LHCN-M2 (cell line): ENCODE measurements at places on chromosomes 3 and 15.

GRCh38 chr15:70033529-70034140 lies 64.1 kb downstream of the TLE3 start:
- DNase-seq: peak; percentile 37

- DNase-seq: no peak
Measured at GRCh38 chr15:61483599-61483998, 254.5 kb upstream of the RORA start.

- DNase-seq: no peak
Measured at GRCh38 chr3:52347716-52348635, 31.9 kb downstream of the DNAH1 start.

DNA sequence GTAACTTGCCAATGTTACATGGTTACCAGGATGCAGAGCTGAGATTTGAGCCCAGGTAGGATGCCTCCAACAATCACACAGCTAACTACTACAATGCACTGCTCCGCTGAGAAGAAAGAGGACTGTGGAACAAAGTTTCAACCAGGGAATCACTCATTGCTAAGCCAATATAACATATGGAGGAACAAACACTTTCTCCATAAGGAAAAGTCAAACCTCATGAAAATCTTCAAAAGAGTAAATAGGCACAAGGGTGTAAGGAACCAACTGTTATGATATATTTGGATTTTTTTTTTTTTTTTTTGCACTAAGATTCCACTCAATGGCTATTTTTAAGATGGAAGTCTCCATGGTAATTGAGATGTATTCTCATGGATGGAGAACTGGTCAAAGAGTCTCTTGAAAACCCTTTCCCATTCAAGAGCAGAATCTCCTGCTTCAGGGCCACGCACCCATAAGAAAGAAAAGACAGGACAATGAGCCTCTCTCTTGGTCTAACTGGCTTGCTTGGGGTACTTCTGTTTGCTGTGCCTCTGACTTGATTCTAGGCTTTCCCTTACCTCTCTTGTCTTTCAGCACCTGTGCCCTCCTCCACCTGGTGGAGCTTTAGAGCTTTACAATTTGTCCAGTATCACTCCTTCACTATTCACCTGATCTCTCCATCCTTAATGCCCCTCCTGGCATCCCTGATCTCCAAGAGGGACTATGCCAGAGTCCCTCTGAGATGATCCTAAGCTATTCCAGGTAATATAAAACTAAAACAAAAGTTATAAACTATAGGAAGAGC lies 252.8 kb downstream of the NTRK3 start:
- DNase-seq: no peak

DNA sequence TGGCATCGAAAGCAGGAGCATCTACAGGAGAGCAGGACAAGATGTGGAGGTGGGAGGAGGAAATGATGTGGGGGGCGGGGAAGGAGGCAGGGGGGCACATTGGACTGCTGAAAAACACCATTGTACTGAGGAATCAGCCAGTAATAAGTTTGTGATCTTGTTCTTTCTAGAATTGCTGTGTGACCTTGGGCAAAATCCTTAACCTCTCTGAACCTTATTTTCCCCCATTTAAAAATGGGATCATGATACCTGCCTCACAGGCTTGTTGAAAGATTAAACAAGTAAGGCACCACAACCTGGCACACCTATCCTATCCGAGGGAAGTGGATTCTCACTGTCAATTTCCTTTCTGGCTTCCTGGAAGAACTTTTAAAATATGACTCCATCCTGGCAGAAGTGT lies 56.9 kb upstream of the ARRDC4 start:
- no peak for DNase-seq

GRCh38 chr15:93485438-93486327 lies 396.7 kb upstream of the RGMA start:
- DNase-seq: no peak

GRCh38 chr15:70206668-70207067 lies 109.0 kb upstream of the TLE3 start:
- DNase-seq: no peak

GRCh38 chr3:159191447-159191846 lies 389.6 kb downstream of the MFSD1 start:
- peak; percentile 70 for DNase-seq

- DNase-seq: no peak
Measured at GRCh38 chr15:71192816-71193215, 77.5 kb downstream of the THSD4 start.

GRCh38 chr15:77514641-77515402 lies 94.1 kb downstream of the HMG20A start:
- no peak for DNase-seq

DNA sequence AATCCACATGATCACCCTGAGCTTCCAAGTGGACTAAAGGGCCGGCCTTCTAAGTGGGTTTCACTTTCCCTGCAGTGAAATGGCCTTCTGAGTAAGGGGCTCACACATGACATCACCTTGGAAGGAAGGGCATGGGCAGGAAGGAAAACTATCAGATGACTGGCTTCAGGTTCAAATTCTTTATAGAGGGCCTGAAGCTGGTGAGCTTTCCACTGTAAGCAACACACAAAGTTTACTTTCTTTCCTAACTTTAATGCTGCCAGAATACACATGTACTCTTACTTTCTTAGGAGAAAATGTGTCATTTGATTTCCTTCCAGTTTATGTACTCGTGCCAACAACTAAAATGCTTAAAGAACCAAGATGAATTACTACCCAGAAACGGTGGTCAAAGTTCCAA lies 475.6 kb downstream of the FOXP1 start:
- no peak for DNase-seq

- DNase-seq: no peak
Measured at GRCh38 chr15:68823561-68823960, 2.9 kb upstream of the ANP32A start.

DNA sequence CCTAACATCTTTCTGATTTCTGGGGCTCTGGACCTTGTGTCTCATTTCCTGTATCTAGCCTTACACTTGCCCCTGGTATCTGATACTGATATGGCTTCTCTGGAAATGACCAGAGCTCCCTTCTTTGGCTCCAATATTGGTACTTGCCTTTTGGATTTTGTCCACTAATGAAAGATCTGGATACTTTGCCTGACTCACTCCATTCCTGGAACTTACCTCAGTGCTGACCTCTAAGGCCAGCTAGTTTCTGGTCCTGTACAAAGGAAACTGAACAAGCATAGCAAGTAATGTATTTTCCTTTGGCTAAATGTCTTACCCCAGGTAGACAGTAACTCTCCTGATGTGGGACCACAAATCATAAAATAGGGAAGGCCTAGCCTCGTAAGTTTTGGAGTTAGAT lies 93.8 kb upstream of the SLC4A7 start:
- no peak for DNase-seq

DNA sequence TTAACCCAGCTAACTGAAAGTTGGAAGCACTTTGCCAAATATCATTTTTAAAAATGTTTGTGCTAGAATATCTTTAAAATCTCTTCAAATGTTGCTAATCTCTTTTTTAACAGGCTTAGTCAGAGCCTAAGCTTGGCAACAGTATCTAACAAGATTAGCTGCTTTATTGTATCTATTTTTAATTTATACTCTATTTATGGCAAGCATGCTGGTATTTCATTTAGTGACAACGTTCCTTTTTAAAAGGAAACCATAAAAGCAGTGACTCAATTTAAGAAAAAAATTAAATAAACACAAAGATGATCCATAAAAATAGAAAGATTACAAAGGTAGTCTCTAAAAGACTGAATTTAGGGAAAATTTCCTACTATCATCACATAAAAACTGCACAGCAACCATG lies 40.5 kb downstream of the SLC12A6 start:
- DNase-seq: peak; percentile 12

DNA sequence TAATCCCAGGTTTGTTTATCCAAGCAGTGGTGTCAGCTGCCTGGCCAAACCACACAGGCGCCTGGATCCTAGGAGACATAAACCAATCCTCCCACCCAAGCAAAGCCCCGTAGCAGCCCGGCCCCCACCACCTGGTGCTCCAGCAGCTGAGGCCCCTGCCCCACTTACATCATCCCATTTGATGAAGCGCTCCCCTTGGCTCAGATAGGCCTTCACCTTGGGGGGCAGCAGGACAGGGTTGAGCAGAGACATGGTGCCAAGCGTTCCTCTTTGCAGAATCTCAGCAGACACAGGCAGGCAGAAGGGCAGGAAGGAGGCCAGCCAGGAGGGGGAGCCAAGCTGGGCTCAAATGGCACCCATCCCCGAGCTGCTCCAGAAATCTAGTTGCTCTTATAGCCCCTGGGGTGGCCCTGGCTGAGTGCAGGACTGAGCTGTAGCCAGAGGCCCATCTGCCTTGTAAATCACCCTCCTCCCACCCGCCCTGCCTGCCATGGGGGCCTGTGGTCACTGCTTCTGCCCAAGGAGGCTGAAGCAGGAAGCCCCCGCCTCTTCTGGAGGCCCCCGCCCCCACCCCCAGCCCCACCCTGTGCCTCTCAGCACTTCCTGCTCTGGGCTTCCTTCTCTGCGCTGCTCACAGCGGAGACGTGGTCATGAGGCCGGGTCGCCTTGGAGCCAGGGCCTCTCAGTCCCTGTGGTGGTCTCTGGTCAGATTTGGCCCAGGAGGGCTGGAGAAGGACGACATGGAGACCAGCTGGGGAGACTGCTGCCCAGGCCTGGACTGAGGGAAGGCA lies at the start of gene PLCB2:
Gene PLCB2, minus strand, starts transcription at position 515 of the 791 bp plus-strand sequence. Its CDS starts 263 bp downstream, at position 252.
- no peak for DNase-seq
